A549 treated with GW870086 at 1 μM for 4 hours (cell line): ENCODE measurements at places on chromosomes 5 and 9. TPM values are rescaled to one million over a fixed set of nuclear protein-coding genes. Genes with fewer than 3 reads are reported as not detected.

Gene HACD4
- total RNA-seq, result 0.91 to 1.3 TPM (median 1.1 TPM) in 5 replicates

Gene ENHO
- total RNA-seq, result 0.88 to 2.9 TPM (median 2.0 TPM) in 5 replicates

Gene MRPS30
- total RNA-seq, result 31.8 to 41.5 TPM (median 36.8 TPM) in 5 replicates

Gene SLC46A2
- total RNA-seq, result not detected in 5 replicates

Gene ZNF454
- total RNA-seq, result not detected in 5 replicates

Gene PCDH1
- 2.9 to 6.0 TPM (median 5.7 TPM) in 5 replicates for total RNA-seq

Gene WNT8A
- not detected in 5 replicates for total RNA-seq

Gene RAI14
- 58.8 to 84.5 TPM (median 81.0 TPM) in 5 replicates for total RNA-seq

Gene DNAH5
- total RNA-seq, result 0.88 to 1.8 TPM (median 1.5 TPM) in 5 replicates

Gene FST
- 1.3 to 3.1 TPM (median 1.8 TPM) in 5 replicates for total RNA-seq

Gene ECM2
- total RNA-seq, result 0.06 to 0.18 TPM (median 0.10 TPM) in 5 replicates

Gene CCNJL
- total RNA-seq, result 10.5 to 13.8 TPM (median 12.5 TPM) in 5 replicates

Gene OTP
- 0.06 to 0.13 TPM (median 0.09 TPM) in 4 of 5 replicates, not detected in the other for total RNA-seq

Gene STPG3
- total RNA-seq, result not detected in 5 replicates

Gene ATOX1
- 188 to 230 TPM (median 201 TPM) in 5 replicates for total RNA-seq

Gene NKD2
- total RNA-seq, result 15.5 to 19.9 TPM (median 18.5 TPM) in 5 replicates

Gene CFAP157
- total RNA-seq, result not detected in 5 replicates

Gene CCDC192
- total RNA-seq, result not detected in 5 replicates

Gene ENDOG
- 18.0 to 35.4 TPM (median 30.6 TPM) in 5 replicates for total RNA-seq

Gene ANKDD1B
- not detected in 5 replicates for total RNA-seq

Gene PDE6A
- 0.09 to 0.28 TPM (median 0.23 TPM) in 5 replicates for total RNA-seq

Gene UBAP1
- total RNA-seq, result 47.0 to 53.4 TPM (median 50.4 TPM) in 5 replicates

Gene IFNA2
- not detected in 5 replicates for total RNA-seq

Gene RAB3C
- total RNA-seq, result 0.23 TPM in 1 of 5 replicates, not detected in the others

Gene NR4A3
- 1.5 to 3.2 TPM (median 2.1 TPM) in 5 replicates for total RNA-seq
